ENCODE measurements at places on chromosomes 12 and 14.
A peak's percentile ranks its signal among the peaks of the same experiment; 100 is the strongest.

DNA sequence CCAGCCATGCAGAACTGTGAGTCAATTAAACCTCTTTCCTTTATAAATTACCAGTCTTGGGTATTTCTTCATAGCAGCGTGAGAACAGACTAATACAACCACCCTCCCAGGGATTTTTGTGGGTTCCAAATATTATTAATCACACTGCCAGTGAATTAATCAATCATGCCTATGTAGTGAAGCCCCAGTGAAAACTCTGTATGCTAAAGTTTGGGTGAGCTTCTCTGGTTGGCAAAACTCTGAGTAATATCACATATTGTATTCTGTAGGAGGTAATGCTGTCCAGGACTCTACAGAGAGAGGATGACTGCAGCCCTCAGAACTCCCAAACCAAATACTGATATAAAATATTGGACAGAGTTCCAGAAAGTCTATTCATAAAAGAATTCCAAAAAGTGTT, 216.9 kb downstream of the RPAP3 start:
- no peak for DNase-seq

GRCh38 chr14:104392001-104392395, 187.6 kb upstream of the C14orf180 start:
- DNase-seq = no peak

- DNase-seq = peak; percentile 80
Observed at GRCh38 chr14:37550511-37550910, 44.5 kb downstream of the FOXA1 start.

GRCh38 chr14:59132796-59133494, 55.5 kb upstream of the DAAM1 start:
- DNase-seq = no peak

- DNase-seq = no peak
Observed at GRCh38 chr12:3417113-3417512, 73.9 kb upstream of the PRMT8 start.

GRCh38 chr14:75365116-75365515, 62.7 kb upstream of the JDP2 start:
- no peak for DNase-seq

- peak; percentile 64 for DNase-seq
Observed at GRCh38 chr14:60349663-60350365, 100.8 kb downstream of the PPM1A start.

DNA sequence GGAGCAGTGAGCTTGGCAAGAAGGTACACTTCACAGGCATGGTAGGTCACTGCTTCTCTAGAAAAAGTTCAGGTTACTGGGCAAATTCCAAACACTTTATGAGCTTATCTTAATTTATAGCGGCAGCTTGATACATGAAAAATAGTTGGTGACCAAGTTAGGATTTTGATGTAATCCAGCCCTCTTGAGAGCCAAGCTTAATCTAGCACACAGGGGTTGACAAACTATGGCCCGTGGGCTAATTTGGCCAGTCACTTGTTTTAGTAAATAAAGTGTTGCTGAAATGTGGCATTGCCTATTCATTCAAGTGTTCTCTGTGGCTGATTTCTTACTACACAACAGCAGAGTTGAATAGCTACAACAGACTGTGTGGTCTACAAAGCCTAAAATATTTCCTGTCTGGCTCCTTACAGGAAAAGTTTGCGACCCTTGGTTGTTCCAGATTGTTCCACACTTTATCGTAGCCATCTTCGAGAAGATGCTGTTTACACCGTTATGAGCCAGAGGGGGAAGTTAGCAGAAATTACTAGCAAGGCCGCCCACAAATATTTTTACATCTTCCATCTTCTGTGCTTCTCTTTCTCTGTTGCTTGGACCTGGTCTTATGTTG, 120.9 kb downstream of the DAAM1 start:
- DNase-seq = no peak

- DNase-seq = no peak
Observed at GRCh38 chr12:1305063-1305434, 289.3 kb downstream of the FBXL14 start.

- DNase-seq = peak; percentile 16
Observed at GRCh38 chr12:131833896-131834641, 5.9 kb downstream of the MMP17 start.

DNA sequence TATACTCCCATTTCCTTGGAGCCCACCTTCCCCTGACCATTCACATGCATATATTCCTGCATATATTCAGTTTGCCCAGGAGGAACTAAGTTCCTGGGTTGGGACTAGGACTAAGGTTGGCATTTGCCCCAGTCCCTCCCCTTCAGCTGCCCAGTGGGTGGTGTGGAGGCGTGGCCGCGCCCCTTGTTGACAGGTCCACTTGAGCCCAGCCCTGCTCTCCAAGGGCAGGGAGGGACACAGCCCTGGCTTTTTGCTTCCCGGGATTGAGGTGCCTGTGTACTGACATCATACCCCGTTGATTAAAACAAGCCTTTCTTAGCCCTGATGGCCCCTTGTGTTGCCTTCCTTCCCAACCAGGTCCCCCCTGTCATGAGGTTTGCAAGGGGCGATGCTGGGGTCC, 7.3 kb downstream of the ERBB3 start:
- DNase-seq = no peak

DNA sequence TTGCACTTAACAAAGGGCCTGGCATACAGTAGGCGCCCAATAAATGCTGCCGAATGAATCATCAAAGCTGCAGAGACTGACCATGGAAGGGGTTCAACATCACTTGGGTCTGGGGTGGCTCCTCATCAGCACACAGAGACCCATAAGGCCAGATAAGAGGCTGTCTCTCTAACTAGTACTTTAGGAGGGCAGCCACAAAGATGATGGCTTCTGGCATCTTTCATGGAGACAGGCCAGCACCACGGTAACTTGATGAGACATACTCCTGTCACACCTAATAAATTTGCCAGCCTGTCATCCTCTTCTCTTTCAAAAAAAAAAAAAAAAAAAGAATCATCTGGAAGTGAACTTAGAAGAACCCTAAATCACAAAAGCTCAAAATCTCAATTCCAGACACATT, 3.4 kb downstream of the PRIMA1 start:
- DNase-seq = no peak

DNA sequence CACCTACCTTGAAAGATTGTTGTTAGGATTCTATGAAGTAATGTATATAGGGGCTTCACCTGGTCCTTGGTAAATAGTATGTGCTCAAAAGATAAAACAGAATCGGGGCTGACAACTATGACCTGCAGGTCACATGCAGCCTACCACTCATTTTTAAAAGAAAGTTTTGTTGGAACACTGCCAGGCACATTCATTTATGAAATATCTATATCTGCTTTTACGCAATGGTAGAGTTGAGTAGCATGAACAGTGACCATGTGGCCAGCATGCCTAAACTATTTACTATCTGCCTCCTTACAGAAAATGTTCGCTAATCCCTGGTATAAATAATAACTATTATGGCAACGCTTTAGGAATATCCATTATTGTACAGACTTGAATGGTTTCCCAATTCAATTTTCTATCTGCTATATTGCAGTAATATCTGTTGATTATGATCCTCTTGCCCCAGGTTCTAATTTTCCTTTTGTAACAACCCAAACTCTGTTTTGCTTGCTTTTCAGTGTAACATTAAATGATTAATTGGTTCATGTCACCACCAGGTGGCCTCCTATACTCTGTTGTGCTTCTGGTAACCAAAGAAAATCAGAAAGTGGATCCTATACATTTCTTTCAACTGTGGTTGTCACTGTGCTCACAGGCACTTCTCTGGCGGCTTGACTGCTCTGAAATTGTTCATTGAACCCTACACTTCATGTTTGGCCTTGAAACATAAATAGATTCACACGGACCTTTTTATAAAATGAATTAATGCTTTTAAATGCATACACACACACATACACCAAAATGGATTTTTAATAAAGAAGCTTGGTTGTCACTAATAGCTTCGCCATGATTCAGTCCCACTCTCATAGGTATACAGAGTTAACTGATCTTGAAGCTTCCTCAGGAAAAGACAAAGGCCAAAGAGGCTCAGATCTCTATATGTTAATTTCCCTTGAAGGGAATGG, 227.7 kb upstream of the NPAS3 start:
- peak; percentile 59 for DNase-seq

DNA sequence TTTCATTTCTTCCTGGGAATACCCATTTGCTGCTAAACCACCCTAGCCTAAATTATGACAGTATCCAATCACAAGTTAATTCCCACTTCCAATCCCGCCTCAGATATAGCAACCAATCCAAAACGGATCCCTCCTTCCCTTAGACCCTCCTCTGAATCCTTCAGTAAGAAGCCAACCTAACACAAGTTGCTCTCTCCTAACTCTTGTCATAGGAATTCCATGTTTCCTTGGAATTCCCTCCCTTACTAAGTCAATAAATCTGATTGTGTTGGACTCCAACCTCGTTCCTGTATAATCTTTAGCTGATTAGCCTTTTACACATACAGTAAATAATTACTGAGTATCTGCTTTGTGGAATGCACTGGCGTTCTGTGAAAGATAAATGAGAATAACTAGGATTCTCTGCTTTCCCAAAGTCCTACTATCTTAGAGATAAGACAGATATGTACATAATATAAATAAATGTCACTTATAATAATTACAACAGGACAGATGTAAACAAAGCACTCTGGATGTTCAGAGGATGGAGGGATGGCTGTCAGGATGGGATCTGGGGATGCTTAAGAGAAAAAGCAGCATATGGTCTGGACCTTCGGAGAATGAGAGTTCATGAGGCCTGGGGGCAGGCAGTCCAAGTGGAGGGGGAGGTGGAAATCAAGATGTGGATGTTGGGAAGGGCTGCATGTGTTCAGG, 185.8 kb upstream of the SOX5 start:
- DNase-seq = no peak

- no peak for DNase-seq
Observed at GRCh38 chr12:109765446-109765810, 51.8 kb downstream of the FAM222A start.

DNA sequence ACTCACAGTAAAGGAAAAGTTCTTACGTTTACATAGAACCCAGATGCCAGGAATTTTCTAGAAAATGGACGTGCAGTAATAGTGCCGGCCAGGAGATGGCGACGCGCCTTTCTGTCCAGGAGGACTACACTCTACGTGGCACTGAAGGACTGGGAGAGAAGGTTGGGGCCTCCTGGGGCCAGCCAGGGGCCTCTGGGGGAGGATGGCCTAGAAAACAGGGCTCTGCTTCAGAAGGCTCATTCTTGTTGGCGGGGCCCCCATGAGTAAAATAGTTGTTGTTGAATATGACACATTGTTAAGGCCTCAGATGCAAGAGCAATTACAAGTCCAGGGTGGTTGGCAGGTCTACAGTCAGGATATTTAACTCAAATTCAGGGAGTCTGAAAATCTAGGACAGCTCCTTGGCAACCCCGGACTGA, 120.1 kb upstream of the MAX start:
- DNase-seq = peak; percentile 68

GRCh38 chr12:1252758-1253157, 261.7 kb downstream of the ERC1 start:
- no peak for DNase-seq

GRCh38 chr12:65728848-65729793, 95.2 kb upstream of the HMGA2 start:
- peak; percentile 41 for DNase-seq

GRCh38 chr12:14999695-15000365, 27.0 kb downstream of the PDE6H start:
- peak; percentile 50 for DNase-seq

- no peak for DNase-seq
Observed at GRCh38 chr12:3333991-3334391, 157.0 kb upstream of the PRMT8 start.

GRCh38 chr12:20212658-20213555, 155.4 kb upstream of the PDE3A start:
- DNase-seq = peak; percentile 100

DNA sequence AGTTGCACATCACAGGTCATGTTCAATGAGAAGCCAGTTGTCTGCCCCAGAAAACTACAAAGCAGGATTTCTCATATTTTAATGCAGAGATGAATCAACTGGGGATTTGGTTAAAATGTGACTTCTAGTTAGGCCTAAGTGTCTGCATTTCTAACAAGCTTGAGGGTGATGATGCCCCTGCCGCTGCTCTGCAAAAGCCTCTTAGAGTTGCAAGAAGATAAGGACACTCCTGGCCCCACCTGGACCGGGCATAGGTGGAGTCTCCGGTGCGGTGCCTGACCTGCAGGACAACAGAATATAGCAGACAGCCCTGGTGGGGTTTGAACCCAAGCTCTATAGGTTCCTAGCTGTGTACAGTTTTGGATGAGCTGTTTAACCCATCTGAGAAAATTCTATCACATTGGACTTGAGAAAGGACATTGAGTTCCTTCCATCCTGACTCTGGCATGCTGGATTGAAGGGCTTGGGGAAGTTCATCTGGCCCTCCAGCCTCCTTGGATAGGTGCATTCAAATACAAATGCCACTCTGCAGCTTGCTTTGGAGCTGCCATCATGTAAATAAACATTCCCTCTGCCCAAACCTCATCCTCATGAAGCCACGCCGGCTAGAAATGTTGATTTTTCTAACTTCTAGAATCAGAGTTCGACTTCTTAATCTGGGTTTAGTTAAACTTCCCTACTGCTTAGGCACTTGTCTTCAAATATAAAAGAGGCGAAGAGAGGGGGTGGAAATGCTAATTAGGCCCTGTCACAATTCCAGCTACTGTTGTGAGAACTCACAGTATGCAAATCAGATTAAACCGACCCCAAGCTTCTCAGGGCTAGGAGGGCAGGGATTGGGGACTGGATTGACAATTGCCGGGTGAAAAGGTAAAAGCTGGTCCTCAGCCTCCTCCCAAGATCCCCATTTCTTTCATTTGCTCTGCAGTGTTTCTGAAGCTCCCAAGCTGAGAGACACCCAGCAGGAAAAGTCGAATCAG, 1225.6 kb downstream of the VRK1 start:
- no peak for DNase-seq

GRCh38 chr12:31298922-31299321, 27.0 kb downstream of the SINHCAF start:
- DNase-seq = no peak

- no peak for DNase-seq
Observed at GRCh38 chr12:30914986-30915591, 11.5 kb upstream of the TSPAN11 start.

- no peak for DNase-seq
Observed at GRCh38 chr12:54143412-54143986, 45.3 kb downstream of the SMUG1 start.

DNA sequence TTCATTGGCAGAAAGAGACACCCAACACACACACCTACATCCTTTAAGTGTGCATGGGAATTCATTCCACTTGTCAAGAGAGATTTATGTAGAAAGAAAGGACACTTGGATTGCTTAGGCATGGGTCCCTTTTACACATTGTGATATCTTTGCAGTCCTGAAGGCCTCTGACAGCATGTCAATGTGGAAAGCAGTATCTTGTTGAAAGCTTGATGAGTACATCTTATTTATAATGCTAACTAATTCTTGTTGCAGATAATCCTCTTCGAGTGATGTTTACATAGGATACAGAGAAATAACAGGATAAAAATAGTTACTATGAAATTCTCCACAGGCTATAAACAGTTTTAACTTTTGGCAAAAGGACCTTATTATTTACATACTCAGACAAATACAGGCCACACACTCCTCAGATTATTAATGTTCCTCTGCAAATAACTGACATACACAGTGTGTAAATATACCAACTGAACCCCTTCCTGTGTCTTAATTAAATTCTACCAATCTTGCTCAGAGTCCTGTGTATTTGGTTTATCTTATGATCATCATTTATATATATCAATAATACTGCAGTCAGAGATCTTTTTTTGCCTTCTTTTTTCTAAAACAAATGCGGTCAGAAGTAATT, 111.8 kb upstream of the DIO2 start:
- DNase-seq = no peak
